Left colon (tissue), 2 donors: ENCODE measurements at places on chromosomes 1 and 21. TPM values are rescaled to one million over a fixed set of nuclear protein-coding genes. Genes with fewer than 3 reads are reported as not detected.

GRCh38 chr1:43510621-43511020 lies 20.1 kb upstream of the PTPRF start:
- no peak for DNase-seq

DNA sequence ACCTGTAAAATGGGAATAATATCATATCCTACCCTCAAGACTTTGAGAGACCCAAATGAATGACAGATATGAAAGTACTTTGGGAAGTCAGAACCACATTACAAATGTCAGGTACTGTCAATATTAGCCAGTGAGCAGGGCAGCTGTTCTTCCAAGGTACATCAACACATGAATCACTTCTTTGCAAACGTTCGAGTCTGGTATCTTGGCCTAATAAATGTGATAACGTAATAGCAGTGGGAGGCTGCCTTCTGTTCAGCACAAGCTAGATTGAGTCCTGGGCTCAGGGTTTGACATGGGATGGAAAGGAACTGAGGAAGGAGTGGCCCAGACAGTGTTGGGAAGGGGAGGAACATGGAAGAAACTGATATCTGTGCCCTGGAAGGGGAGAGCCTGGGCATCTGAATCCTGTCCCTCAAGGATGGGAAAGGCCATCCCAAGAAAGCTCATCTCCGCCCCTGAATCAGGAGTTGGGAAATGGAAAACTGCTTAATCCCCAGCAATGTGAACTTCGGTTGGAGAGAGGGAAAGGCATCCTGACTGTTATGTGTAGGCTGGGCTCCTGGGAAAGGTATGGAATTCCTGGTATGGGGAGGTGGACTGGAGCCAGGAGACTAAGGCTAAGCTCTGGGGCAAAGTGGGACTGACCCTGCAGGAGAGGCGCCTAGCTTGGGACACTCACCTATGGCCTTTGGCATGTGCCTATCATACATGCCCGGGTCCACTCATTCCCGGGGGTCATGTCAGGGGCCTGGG lies 14.3 kb downstream of the KCNC4 start:
- no peak for DNase-seq

DNA sequence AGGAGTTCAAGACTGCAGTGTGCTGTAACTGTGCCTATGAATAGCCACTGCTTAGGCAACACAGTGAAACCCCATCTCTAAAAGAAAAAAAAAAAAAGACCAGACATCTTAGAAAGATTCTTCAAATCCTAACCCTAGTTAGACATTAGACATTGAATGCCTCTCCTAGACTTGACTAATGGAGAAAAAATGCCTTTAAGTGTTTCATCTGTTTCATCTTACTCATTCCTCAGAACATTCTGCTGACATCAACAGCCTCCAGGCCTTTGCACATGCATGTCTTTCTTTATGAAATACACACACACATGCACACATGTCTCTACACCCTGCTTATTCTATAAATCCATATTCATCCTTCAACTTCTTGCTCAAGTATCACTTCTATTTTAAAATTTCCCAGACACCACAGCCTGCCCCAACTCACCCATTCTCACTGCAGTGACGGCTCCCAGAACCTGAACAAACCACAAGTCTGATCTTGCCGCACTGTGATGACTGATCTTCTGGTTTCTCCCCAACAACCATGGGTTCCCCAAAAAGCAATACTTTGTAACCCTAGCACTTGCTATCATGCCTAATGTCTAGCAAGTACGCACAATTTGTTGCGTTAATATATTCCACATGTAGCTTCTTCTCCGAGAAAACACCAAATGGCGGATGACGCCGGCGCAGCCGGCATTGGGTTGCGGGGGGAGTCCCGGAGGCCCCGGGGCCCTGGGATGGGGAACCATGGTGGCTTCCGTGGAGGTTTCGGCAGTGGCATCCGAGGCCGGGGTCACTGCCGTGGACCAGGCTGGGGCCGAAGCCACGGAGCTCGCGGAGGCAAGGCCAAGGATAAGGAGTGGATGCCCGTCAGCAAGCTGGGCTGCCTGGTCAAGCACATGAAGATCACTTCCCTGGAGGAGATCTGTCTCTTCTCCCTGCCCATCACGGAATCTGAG lies 37.4 kb downstream of the LRRC52 start:
- no peak for DNase-seq

DNA sequence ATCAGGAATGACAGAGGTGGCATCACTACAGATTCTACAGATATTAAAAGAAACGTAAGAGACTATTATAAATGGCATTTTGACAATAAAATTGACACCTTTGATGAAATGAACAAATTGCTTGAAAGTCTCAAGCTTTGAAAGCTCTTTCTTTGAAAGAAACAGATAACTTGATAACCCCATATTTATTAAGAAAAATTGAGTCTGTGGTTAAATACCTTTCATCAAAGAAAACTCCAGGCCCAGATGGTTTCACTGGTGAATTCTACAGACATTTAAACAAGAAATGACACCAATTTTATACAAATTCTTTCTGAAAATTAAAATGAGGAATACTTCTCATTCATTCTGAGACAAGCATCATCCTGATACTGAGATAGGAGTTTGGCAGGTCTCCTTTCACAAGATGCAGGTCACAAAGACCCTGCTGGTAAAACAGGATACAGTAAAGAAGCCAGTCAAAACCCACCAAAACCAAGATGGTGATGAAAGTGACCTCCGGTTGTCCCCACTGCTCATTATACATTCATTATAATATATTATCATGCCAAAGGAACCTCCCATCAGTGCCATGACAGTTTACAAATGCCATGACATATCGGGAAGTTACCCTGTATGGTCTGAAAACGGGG lies 210.9 kb downstream of the AKT3 start:
- no peak for DNase-seq

- no peak for DNase-seq
These were observed 60.6 kb downstream of the SIM2 start for GRCh38 chr21:36759348-36760083.

DNA sequence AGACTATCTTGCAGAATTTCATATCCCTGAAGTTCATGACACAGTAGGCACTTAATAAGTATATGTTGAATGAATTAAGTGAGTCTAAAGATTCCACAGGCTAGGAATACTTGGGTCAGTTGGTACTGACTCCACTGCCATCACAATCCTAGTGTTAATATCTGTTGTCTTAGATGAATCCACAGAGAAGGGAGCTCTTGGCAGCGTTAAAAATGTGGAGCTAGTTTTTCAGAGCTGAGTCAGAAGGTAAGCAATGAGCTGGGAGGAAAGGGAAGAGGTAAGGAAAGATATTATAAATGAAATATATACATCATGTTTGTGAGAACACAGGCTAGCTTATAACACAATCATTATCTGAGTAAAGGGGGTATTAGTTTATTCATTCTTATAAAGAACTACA lies 21.8 kb upstream of the GORAB start:
- DNase-seq: no peak

C8A gene
- not detected for total RNA-seq

KRTAP10-2 gene
- not detected for total RNA-seq

GRCh38 chr1:156935505-156936128 lies 15.2 kb downstream of the LRRC71 start:
- DNase-seq: no peak
